IMR-90 (cell line): ENCODE measurements at places on chromosomes 1 and 21. TPM values are rescaled to one million over a fixed set of nuclear protein-coding genes. Genes with fewer than 3 reads are reported as not detected.

BMP8A gene
- not detected in 2 replicates for total RNA-seq

HPDL gene
- 0.54 and 0.56 TPM in 2 replicates for total RNA-seq

FAM72B gene
- 1.6 and 2.8 TPM in 2 replicates for total RNA-seq

PHC2 gene
- total RNA-seq, result 43.3 and 46.4 TPM in 2 replicates

SYT14 gene
- total RNA-seq, result 1.3 and 1.4 TPM in 2 replicates
